Dermis microvascular lymphatic vessel endothelial cell (primary cell): ENCODE measurements at places on chromosomes 7 and 10. TPM values are rescaled to one million over a fixed set of nuclear protein-coding genes. Genes with fewer than 3 reads are reported as not detected.

DNA sequence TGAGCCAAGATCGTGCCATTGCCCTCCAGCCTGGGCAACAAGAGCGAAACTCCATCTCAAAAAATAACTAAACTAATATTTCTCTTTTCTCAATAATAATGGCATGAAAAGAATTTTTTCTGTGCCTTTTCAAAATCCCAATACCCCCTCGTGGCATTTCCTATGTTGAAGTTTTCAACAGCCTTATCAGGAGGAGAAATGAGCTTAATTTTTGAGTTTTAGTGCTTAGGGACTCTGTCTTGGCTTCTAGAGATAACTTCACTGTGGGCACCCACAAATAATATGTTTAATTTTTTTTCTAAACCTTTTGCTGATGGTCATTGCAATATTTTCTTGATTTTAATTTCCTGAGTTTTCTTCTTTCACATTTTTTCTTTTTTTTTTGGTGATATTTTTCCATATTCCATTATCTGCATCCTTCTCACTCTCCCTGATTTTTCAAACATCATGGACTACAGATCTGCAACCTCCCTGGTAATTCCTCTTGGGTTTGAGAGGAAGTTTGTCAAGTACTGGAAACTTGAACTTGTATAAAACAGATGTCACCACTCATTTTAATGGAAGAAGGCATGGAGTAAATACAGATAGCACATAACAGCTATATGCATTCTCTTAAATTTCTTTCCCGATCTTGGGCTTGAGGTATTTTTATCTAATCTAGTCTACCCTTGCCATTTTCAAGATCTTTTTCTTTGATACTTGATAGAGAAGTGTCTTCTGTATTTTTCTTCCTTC lies 84.0 kb downstream of the KAT6B start:
- no peak for DNase-seq

DNA sequence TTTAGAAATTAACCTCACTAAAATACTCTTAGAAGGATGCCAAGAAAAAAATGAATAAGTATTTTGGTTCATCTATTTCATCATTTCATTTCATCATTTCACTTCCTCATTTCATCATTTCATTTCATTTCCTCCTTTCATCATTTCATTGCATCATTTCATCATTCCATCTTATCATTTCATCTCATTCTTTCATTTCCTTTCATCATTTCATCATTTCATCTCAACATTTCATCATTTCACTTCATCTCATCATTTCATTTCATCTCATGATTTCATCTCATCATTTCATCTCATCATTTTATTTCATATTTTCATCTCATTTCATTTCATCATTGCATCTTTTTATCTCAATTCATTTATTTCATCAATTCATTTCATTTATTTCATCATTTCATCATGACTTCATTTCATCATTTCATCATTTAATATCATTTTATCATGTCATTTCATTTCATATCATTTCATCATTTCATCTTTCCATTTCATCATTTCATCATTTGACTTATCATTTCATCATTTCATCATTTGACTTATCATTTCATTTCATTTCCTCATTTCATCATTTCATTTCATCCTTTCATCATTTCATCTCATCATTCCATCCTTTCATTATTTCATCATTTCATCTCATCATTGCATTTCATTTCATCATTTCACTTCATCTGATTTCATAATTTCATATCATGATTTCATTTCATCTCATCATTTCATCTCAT lies 129.9 kb downstream of the ZNF92 start:
- no peak for DNase-seq

DNA sequence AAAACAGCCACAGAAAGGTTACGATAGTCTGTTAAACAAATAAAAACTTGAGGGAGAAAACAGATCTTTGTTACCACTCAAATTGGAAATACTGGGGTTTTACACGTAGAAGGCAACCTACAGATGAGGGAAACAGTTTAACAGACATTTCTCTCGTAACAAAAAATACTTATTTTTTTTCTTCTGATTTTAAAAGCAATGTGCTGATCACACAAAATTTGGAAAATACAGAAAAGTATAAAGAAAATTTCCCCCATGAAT lies 211.7 kb downstream of the FAM107B start:
- no peak for DNase-seq

DNA sequence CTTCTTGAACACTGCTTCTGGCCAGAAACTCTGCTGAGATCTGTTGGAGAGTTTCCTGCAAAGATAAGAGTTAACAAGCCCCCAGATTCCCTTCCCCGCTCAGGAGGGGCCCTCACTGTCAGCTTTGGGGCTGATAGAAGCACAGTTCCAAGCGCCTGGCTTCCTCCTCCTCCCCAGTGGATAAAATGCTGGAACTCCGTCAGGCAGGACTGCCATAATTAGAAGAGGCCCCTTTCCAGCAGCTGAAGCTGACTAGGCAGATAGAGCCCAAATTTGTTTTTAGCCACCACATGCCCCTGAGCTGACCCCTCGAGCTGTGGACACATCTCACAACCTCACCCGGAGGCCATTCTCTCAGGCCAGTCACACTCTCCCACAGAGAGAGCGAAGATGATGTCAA lies 89.4 kb downstream of the TBXAS1 start:
- DNase-seq, result no peak

- no peak for DNase-seq
Observed at GRCh38 chr10:10870523-10871241, 147.0 kb upstream of the CELF2 start.

GRCh38 chr7:24456526-24457218 lies 116.6 kb upstream of the PALS2 start:
- no peak for DNase-seq

DNA sequence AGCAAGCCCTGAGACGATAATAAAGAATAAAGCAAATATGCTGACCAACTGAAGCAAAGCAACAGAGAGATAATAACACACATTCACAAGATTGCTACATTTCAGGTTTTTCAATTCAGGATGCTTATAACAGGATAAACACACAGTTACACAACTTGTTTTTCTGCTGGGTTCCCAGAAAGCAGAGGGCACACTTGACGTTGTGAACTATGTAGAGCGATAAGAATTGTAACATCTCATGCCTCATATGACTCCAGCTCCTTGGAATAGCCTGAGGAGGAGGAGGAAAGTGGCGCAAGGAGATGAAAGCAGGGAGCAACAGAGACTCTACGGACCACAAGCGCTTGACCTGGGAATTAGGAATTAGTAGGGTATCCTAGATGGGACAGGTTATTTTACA lies 201.7 kb downstream of the SKAP2 start:
- DNase-seq, result no peak

DNA sequence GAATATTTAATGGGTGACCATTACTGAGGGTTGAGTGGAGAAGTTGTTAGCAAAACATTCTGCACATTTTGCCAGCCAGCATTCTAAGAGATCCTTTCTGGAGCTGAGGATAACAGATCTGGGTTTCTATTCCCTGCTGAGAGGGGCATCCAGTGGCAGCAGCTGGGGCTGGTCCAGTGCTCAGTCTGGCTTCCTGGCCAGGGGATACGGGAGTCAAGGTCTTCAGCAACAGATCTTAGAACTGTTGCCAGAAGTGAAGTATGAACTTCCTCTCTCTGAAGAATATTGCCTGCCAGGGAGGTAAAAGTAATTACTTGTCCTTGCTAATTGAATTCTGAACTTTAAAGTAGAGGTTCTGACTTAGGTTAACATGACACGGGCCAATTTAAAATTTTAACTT lies 568.4 kb downstream of the REEP3 start:
- DNase-seq, result no peak

GRCh38 chr10:99698504-99699080 lies 33.3 kb downstream of the COX15 start:
- DNase-seq, result no peak

GRCh38 chr10:98446151-98446660 lies 529 bp downstream of the HPS1 start:
- DNase-seq, result peak; percentile 34

DNA sequence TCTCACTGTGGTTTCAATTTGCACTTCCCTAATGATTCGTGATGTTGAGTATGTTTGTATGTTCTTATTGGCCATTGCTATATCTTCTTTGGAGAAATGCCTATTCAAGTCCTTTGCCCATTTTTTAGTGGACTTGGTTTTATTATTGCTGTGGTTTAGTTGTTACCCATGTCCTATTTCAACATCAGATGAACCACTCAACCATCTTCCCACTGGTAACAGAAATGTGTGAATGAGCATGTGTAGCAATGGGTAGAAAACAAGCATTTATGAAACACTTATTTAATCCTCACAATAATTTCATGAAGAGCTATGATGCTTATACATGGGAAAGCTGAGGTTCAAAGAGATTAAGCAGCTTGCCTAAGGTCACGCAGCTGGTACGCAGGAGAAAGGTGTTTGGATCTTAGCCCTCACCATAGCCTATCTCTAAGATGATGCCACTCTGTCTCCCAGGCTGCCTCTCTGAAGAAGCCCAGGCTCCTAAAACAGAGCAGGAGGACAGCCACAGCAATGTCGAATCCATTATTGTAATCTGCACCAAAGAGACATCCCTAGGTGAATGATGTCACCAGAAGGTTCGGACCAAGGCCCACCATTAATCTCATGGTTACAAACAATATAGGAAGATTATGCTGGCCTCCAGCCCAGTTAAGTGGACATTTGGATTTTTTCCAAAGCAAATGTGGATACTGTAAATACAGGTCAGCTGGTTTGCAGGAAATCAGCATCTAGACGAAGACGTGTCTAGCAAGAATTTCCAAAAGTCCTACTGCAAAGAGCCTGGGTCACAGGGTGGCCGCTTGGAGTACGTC lies 447.6 kb upstream of the ZMIZ1 start:
- peak; percentile 39 for DNase-seq

- no peak for DNase-seq
Observed at GRCh38 chr7:139885511-139885910, 56.4 kb downstream of the TBXAS1 start.

GRCh38 chr10:75021379-75022249 lies 89.8 kb upstream of the SAMD8 start:
- no peak for DNase-seq

DNA sequence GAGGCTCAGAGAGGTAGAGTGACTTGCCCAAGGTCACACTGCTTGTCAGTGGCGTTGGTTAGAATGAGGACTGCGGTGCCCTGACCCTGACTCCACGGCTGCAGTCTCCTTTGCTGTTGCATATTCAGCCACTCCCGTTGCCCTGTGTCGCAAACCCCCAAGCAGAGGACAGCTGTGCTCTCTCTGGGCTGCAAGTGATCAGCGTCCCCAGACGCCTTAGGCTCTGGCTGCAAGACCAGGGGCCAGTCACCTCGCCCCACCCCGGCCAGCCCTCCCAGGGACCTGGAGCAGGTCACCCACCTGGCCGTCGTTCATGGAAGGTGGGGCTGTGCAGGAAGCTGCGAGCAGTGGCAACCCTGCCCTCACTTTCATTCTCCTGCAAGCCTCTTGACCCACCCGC lies 51.7 kb upstream of the NANOS1 start:
- DNase-seq, result no peak

- DNase-seq, result no peak
Observed at GRCh38 chr7:47032536-47032908, 549.4 kb downstream of the TNS3 start.

The ABCC2 gene
- 0.39 and 0.51 TPM in 2 replicates for total RNA-seq

The TAS2R4 gene
- total RNA-seq, result 0.26 and 0.51 TPM in 2 replicates

The OR9A2 gene
- not detected in 2 replicates for total RNA-seq

The FFAR4 gene
- total RNA-seq, result not detected in 2 replicates

The CDHR3 gene
- 1.0 and 1.3 TPM in 2 replicates for total RNA-seq

The LRRC4 gene
- total RNA-seq, result 0.77 and 0.89 TPM in 2 replicates

The SEMA3D gene
- total RNA-seq, result 9.4 and 11.0 TPM in 2 replicates

The HKDC1 gene
- 0.13 TPM in 1 of 2 replicates, not detected in the other for total RNA-seq

The ZNF138 gene
- 2.1 and 3.2 TPM in 2 replicates for total RNA-seq

The CDNF gene
- total RNA-seq, result 0.26 and 0.38 TPM in 2 replicates

The C10orf88 gene
- total RNA-seq, result 9.6 and 10.1 TPM in 2 replicates

The HOXA13 gene
- not detected in 2 replicates for total RNA-seq
